ENCODE measurements at places on chromosomes 2 and 18.
A peak's percentile ranks its signal among the peaks of the same experiment; 100 is the strongest.

GRCh38 chr2:236545248-236545658, 24.4 kb upstream of the ACKR3 start:
- peak; percentile 65 for DNase-seq

DNA sequence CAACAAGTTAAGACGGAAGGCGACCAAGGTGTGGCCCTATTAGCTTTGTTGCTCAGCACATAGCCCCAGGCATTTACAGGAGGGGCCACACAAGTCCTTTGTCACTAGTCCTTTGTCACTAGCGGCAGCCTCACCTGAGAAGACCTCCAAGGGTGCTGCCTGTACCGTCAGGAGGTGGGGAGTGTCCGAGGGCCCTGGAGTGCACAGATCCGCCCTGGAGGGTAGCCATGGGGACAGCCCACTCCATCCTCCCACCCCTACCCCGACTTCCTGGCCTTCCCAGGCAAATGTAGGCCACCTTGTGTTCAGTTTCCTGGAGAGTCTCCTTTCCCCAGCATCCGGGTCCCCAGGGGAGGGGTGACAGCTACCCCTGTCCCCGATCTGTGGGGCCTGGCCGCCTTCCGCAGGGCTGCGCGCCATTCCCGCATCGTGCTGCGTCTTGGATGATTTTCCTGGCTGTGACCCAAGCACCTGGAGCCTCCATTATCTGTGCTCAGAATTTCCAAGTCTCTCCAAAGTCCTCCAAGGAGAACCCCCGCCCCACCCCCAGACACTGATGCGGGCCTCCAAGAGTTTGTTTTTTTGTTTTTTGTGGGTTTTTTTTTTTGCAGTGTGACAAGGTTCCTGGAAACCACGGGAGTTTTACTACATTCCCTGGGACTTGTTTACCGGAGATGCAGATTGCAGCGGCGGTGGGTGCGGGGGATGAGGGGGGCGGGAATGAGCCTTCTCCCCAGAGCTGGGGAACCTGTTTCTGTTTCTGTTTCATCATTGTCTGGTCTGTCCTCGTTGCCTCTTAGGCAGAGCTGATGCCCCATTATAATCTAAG, 28.6 kb downstream of the TEX44 start:
- no peak for DNase-seq

DNA sequence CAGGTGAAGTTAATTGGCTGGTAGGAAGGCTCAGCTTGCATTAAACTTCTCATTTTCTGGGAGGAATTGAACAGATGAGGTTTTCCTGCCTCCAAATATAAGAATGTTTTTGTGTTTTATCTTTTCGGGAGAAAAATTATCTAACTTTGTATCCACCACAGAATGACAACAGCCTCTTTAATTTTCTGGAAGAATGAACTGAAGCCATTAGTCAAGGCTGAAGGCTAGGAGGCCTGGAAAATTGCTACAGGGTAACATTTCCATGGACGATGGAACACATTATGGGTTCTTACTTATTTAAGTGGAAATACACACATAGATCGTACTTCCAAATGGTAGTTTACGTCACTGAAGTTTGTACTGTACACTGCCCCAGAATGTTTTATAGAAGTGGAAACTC, 28.0 kb upstream of the ZNF236 start:
- DNase-seq: no peak

- DNase-seq: no peak
These were observed 49.2 kb upstream of the OTOS start for GRCh38 chr2:240189686-240190085.

- no peak for DNase-seq
These were observed 17.3 kb upstream of the GTF2A1L start for GRCh38 chr2:48600204-48600813.

DNA sequence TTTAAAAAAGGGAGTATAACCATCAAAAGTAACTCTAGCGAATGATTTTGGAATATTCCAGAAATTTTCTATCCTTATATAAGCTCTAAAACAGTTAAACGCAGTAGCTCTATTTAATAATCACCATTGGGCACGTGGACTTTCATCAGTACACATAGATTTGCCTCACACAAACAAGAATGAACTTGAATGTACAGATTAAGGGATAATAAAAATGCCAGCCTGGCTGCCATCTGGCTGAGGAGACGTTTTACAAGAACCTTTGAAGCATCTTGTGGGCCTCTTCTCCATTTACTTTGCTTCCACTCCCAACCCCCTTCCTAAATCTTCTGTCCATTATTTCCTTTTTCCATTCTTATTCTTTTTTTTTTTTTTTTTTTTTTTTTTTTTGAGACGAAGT, 47.2 kb downstream of the AGAP1 start:
- DNase-seq: no peak

GRCh38 chr2:201780674-201781493, at the start of gene ALS2:
Gene ALS2 (minus strand): TSS chr2:201780933. CDS start chr2:201768885, 12,048 bp downstream.
- DNase-seq: peak; percentile 91

GRCh38 chr2:200773083-200773482, 38.6 kb upstream of the BZW1 start:
- DNase-seq: no peak

- no peak for DNase-seq
These were observed 693.3 kb downstream of the MBD2 start for GRCh38 chr18:53531187-53531586.

DNA sequence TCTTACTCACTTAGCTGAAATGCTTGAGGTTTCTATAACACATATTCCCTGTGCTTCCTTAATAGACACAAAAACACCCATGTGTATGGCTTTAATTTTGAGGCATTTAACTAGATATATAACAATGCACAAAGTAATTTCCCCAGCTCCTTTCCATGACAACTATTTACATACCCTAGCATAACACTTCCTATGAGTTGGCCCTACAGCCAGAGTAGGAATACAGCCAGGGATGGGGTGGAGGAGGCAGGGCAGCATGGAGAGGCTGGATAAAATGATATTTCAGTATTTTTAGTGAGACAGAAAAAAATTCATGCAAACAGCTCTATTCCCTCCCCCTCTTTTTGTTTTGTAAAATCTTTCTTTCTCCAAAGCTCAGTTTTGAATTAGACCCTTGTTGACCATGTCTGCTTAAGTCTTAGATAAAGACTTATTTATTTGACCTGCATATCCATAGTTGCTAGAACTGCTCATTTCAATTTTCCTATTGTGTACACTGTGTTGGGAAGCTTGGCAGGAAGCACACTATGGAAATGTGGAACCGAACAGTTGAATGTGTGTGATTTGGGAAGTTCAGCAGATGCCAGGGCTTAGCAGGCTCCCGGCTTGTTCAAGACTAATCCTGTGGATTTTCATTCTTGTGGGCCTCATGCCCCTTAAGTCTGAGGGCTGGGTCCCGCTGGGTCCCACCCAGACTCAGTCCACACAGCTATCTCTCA, 11.2 kb upstream of the B3GNT2 start:
- no peak for DNase-seq

DNA sequence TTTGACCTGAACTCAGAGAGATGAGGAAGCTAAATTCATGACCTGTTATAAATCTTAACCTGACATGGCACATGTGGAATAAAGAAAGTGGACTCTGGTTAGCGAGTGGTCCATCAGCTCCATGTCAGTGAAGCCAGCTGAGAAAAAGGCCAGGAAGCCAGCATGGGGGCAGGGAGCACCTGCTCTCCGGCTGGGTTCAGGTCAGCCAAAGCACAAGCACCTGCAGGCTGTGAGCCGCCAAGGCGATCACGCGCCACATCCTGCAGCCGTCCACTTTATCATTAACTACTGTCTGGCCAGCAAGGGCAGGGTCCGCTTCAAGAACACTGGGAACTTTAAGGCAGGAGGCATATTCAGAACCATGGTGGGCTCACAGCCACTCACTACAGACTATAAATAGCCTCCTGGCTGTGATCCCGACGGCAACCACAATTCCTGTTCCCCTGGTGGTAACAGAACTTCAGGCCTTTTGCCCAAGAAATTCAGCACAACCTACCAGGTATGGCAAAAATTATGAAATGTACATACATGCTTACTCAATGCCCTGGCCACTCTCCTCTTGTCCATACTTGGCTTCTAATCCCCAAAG, 35.5 kb downstream of the ACVR1 start:
- no peak for DNase-seq

DNA sequence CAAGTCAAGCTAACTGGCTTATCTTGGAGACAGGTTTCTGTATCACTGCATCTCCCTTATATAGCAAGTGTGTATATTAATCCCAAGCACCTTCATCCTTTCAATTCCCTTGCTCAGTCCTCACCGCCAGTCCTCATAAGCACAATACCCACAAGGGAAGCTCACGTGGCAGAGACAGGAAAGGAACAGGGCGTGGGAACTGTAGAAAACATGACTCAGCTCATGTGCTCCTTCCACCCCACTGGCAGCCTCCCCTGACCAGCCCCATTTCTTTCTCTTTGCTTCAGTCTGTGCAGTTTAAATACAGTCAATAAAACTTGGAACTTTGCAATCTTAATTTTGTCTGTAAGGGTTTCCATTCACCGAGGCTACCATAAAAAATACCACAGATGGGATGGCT, 36.5 kb upstream of the CDH19 start:
- DNase-seq: no peak

GRCh38 chr2:201362396-201362795, 5.3 kb upstream of the FLACC1 start:
- DNase-seq: no peak

- no peak for DNase-seq
These were observed 19.1 kb downstream of the SMAD4 start for GRCh38 chr18:51049137-51049536.

DNA sequence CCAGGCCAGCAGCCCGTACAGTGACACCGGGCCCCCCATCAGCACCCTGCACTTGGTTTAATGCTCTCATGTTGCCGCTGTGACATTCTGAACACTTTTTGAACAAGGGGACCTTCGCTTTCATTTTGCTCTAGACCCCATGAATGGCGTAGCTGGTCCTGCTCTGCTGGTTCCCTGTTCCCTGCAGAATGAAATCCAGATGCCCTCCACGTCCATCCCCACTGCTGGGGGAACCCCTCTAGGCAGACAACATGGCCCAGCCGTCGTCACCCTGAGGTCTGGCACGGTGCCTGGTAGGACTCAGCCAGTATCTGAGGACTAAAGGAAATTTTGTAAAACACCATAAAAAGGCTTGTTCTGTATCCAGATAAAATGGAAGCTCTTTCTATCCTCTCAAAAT, 128.6 kb downstream of the KCTD1 start:
- no peak for DNase-seq

- DNase-seq: no peak
These were observed 7.6 kb upstream of the UXS1 start for GRCh38 chr2:106201661-106202060.

DNA sequence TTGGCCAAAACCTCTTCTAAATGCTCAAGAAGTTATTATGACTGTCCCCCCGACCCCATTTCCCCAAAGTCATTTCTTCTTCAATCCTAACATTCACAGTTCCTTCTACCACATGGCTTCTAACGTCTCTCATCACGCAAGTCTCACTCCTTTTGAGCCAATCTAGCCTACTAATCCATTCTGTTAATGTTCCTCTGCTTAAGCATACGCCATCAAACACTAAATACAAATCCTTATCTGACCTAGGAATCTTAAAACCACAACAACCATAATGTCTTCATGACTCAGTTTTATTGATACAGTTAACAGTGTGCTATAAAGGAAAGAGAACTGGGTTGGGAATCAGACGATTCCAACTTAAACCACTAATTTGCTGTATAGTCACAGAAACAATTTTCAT, 23.9 kb downstream of the HNRNPLL start:
- no peak for DNase-seq

DNA sequence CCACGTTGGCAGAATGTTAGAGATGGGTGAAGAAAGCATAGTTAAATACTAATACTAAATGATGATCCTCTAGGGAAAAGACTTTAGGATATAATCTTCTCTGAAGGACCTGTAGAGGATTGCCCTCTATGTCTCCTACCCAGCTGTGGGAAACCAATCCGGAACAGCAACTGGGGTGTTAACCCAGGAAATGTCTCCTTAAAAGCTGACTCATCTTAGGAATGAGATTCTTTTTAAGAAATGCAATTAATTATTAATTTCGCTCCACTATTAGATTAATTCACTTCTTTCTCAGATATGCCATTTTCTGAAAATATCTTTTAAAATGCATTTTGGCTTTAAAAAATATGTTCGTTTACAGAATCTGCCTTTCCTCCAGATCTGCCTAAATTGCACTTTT, 7.4 kb downstream of the SCN3A start:
- DNase-seq: no peak

GRCh38 chr2:158004126-158004764, 97.4 kb upstream of the UPP2 start:
- no peak for DNase-seq

- DNase-seq: no peak
These were observed 181.5 kb downstream of the NRXN1 start for GRCh38 chr2:50850290-50850969.

DNA sequence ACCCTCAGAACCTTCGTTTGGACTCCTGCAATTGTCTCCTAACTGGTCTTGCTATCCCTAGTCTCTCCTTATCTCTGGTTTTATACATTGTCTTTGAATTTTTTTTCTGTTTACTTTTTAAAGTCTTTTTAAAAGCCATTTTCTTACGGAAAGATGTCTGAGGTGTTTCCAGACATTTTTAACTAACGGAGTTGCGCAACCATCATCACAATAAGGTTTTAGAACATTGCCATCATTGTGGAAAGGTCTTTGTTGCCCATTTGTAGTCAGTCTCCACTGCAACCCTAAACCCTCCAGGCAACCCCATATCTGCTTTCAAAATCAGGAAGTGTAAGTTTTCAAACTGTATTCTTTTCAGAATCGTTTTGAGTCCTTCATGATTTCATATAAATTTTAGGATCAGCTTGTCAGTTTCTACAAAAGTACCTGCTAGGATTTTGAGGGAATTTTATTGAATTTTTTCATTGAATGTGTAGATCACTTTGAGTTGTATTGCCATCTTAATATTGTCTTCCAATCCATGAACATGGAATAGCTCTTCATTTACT, 46.3 kb downstream of the ANKRD12 start:
- DNase-seq: no peak

DNA sequence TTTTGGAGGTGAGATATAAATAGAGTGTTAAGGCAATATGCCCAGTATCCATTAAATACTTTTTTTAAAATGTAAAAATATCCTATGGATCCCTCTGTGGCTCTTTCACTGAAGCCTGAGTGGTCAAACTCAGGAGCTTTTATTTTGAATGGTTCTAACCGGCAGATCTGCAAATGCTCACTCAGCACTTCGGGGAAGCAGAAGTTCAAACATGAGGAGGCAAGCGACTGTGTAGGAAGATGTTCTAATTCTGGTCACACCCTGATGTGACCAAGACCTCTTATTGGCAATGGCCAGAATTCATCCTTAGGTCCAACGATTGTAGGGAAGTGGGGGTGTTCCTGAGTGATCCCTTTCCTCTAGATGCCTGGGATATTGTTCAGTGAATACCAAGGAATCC, 168.8 kb downstream of the CDCA7 start:
- no peak for DNase-seq

DNA sequence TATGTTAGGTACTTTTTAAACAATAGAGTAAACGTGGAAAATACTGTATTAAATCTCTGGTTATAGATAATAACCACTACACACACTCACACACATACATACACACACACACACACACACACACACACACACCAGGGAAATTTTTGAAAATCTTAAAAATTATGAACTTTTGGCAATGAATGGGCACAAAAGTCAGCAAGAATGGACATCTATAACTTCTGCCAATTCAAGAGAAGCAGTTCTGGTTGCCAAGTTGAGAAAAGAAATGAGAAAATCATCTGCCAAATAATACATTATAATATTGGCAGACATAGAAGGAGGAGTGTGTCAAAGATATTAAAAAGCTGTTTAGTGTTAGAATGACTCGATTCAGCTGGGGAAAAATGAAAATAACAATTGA, 42.9 kb upstream of the TMEM178A start:
- no peak for DNase-seq

- no peak for DNase-seq
These were observed 22.6 kb downstream of the DHRS9 start for GRCh38 chr2:169091761-169092519.

GRCh38 chr2:96174251-96175144, 29.3 kb upstream of the DUSP2 start:
- peak; percentile 54 for DNase-seq

Data from GM06990 (cell line).